M059J (cell line): ENCODE measurements at places on chromosomes 12 and 14. TPM values are rescaled to one million over a fixed set of nuclear protein-coding genes. Genes with fewer than 3 reads are reported as not detected.

Gene PLEKHD1
- not detected in 2 replicates for total RNA-seq

GRCh38 chr12:27199638-27200300, 44.3 kb upstream of the STK38L start:
- DNase-seq: no peak

GRCh38 chr12:91804533-91804932, 341.1 kb downstream of the BTG1 start:
- peak; percentile 79 for DNase-seq

DNA sequence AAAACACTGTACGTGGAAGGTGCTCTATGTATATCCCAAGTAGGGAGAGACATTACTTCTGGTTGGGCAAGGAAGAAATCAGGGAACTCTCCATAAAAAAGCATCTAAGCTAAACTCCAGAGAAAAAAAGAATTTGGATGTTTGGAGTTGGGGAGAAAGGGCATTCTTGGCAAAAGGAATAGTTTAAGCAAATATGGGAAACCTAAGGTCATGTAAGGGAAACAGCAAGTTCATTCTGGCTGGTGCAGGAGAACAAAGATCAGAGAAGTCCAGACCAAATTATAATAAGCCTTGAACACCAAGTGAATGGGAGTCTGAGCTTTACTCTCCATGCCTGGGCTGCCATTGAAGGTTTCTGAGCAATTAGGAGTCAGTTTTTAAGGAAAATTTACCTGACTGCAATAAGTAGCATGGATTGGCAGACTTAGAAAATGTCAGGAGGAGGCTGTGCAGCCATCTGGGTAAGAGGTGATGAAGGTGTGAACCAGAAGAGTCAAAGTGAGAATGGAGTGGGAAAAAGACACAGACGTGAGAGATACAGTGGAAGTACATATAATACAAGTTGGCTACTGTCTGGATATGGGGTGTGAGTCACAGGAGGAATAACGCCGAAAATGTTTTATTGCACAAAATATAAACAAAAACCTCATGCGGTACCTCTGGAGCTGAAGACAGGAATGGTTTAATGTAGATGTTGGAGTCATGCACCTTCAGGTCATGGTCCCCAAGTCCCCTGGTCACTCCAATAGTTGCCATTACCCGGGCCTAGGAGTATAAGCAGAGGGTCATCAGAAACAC, 222.6 kb downstream of the MON2 start:
- DNase-seq: peak; percentile 72

Gene LAG3
- not detected in 2 replicates for total RNA-seq

DNA sequence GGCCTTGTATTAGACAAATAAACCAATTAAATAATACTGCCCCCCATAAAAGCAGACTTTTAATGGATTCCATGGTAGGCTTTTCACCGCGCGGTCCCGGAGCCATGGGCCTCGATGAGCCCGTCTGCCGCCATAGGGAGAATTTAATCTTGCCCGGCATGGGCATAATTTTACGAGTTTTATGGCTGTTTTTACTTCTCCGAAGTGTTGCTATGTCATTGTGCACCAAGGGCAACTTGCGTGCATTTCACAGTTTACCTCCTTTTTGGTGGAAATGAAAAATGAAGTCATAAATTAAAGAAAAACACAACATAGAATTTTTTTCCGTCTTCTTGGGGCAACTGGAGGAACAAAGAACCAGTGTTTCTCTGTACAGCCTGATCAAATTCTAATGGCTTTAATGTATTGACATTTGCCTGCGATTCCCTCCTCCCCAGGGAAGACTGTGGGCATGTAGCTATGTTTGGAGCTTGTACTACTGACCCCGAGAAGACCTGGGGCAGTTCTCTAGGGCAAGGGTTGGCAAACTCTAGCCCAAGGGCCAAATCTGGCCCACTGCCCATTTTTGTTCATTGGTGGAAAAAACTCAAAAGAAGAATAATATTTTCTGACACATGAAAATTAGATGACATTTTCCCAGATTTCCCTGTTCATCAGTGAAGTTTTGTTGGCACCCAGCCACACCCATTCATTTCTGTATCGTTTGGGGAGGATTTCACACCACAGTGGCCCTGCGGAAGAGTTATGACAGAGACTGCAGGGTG, 142.7 kb downstream of the CHST11 start:
- no peak for DNase-seq

DNA sequence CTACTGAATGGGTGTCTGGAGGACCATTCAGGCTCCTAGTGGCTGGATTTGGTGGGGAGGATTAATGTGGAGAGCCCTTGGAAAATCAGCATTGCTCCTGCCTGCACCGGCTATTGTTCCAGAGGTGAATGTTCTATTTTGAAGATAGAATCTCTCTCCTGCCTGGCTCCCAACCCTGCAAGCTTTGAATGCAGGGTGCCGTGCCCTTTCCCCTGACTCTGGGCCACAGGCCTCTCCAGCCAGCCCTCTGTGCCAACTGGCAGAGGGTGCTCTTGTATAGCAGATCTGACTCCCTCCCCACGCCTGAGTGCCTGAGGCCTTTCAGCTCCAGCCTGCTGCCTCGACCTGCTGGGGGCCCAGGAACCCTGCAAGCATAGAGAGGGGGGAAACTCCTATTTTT, 106.8 kb downstream of the TMEM260 start:
- no peak for DNase-seq

GRCh38 chr12:123723011-123723410, 10.9 kb downstream of the ATP6V0A2 start:
- no peak for DNase-seq
